ENCODE measurements at places on chromosomes 1 and 21. TPM values are rescaled to one million over a fixed set of nuclear protein-coding genes. Genes with fewer than 3 reads are reported as not detected.

The TCHHL1 gene
- total RNA-seq: not detected

The LYSMD1 gene
- total RNA-seq: 12.5 TPM

The CCDC185 gene
- not detected for total RNA-seq

The TMPRSS15 gene
- total RNA-seq: not detected

The SPATA1 gene
- 1.2 TPM for total RNA-seq

The PPM1J gene
- total RNA-seq: 10.7 TPM

All from cardiac septum (tissue), 1 donor.